GM12878 (cell line): ENCODE measurements at places on chromosomes 11 and 22. TPM values are rescaled to one million over a fixed set of nuclear protein-coding genes. Genes with fewer than 3 reads are reported as not detected.

The A4GALT gene
- 2.6 TPM in 2 replicates for total RNA-seq

The ALG8 gene
- total RNA-seq = 48.4 and 50.6 TPM in 2 replicates

The SCUBE2 gene
- 0.24 and 0.31 TPM in 2 replicates for total RNA-seq

The NCAM1 gene
- 0.13 and 0.23 TPM in 2 replicates for total RNA-seq

The OR52I1 gene
- total RNA-seq = not detected in 2 replicates

The EMSY gene
- total RNA-seq = 14.3 and 17.5 TPM in 2 replicates

The PNPLA3 gene
- total RNA-seq = not detected in 2 replicates

The C11orf65 gene
- total RNA-seq = 0.21 and 0.87 TPM in 2 replicates

The CEP164 gene
- total RNA-seq = 24.7 and 31.2 TPM in 2 replicates

The LRRC75B gene
- total RNA-seq = 0.24 and 0.26 TPM in 2 replicates

The OR51A4 gene
- not detected in 2 replicates for total RNA-seq

The GGTLC3 gene
- not detected in 2 replicates for total RNA-seq

The RRAS2 gene
- total RNA-seq = 51.3 and 52.2 TPM in 2 replicates

DNA sequence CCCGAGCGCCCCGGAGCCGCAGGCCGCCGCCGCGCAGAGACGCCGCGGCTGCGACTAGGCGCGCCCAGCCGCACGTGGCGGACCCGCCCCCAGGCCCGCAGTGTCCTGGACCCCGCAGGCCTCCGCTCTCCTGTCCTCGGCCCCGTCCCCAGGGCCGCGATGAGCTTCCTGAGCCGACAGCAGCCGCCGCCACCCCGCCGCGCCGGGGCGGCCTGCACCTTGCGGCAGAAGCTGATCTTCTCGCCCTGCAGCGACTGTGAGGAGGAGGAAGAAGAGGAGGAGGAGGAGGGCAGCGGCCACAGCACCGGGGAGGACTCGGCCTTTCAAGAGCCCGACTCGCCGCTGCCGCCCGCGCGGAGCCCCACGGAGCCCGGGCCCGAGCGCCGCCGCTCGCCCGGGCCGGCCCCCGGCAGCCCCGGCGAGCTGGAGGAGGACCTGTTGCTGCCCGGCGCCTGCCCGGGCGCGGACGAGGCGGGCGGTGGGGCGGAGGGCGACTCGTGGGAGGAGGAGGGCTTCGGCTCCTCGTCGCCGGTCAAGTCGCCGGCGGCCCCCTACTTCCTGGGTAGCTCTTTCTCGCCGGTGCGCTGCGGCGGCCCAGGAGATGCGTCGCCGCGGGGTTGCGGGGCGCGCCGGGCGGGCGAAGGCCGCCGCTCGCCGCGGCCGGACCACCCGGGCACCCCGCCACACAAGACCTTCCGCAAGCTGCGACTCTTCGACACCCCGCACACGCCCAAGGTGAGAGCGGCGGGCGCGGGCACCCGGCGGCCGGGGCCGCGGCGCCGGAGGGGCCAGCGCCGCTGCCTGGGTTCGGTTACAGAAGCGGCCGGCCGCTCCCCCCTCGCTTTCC lies 528 bp downstream of the WEE1 start:
- peak overlapping the region; percentile 90 for H3K27ac ChIP-seq
- no peaks in the 10 kb centered on the region for H3K27me3 ChIP-seq
- DNase-seq = no peak
- peak overlapping the region; percentile 90 for H3K4me3 ChIP-seq
- no peaks in the 10 kb centered on the region for H3K36me3 ChIP-seq

DNA sequence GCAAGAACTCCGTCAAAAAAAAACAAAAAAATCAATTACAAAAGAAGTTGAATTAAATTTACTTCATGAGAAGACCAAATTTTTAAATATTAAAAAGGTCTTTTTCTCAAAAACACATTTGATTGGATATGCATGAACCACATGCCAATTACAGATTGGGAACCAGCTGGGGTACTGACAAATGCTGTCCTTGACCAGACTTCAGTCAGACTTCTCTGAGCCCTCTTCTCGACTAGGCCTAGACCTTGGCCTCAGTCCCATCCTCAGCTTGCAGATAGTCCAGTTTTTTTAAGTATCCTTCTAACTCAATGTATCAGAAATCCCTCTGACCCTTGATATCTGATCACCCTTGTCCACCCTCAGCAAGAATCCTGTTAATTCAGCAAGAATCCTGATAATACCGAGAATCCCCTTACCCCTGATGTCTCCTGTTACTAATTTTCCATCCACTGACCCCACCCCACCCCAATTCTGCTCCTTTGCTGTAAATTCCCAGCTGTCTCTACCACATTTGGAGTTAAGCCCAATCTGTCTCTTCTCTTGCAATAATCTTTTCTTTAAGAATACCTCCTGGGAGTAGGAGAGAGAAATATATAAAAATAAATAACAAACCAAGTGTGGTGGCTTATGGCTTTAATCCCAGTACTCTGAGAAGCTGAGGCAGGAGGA lies 30.9 kb downstream of the OR4D9 start:
- no peaks in the 10 kb centered on the region for H3K27me3 ChIP-seq
- no peak overlapping the region for H3K27ac ChIP-seq
- H3K4me1 ChIP-seq = no peaks in the 10 kb centered on the region
- no peak overlapping the region for H3K4me3 ChIP-seq
- no peak for DNase-seq

- H3K27ac ChIP-seq = no peak overlapping the region
- no peaks in the 10 kb centered on the region for H3K4me1 ChIP-seq
- H3K4me3 ChIP-seq = no peak overlapping the region
- DNase-seq = no peak
- H3K27me3 ChIP-seq = no peaks in the 10 kb centered on the region; the same call in 1 of the 2 replicates
- no peaks in the 10 kb centered on the region for H3K36me3 ChIP-seq
These were observed 115.9 kb upstream of the TBCEL start for GRCh38 chr11:120907971-120908370.

DNA sequence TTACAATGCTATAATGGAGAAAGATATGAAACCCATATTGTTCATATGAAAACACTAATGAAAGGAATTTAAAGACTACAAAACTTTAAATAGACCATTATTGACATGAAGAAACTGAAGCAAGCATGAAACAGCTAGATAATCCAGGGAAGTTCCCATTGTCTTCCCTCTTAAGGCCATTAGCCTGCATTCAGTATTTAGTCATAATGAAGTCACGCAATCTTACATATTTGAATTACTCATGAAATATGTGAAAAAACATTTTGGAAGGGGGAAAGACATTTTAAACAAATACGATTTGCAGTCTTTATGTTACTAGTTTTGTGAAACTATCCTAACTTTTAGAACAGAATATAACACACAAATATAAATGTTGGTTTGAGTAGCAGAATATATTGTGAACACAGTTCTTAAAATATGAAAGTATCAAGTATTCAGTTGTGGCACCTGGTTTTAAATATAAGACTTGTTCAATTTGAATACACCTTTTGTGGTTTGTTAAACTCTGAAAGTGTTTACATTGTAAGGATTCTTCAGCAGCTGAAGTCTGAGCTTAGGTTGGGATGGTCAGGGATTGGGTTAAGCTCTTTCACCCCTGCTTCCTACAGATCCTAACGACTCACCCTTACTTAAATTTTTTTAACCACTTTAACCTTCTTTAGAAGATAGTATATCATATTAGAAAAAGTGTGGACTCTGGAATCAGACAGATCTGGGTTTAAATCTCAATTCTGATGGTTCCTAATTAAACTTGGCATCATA lies 500.3 kb upstream of the TENM4 start:
- no peak for DNase-seq
- H3K4me3 ChIP-seq = no peak overlapping the region
- H3K4me1 ChIP-seq = no peaks in the 10 kb centered on the region

- H3K4me1 ChIP-seq = peaks cover 11% of the 10 kb centered on the region
- H3K4me3 ChIP-seq = peak overlapping the region; percentile 96
- no peak overlapping the region; the same call in 1 of the 2 replicates for H3K27ac ChIP-seq
- no peaks in the 10 kb centered on the region; the same call in 1 of the 2 replicates for H3K36me3 ChIP-seq
These were observed 2.1 kb downstream of the UBE2L3 start for GRCh38 chr22:21569459-21570170.

DNA sequence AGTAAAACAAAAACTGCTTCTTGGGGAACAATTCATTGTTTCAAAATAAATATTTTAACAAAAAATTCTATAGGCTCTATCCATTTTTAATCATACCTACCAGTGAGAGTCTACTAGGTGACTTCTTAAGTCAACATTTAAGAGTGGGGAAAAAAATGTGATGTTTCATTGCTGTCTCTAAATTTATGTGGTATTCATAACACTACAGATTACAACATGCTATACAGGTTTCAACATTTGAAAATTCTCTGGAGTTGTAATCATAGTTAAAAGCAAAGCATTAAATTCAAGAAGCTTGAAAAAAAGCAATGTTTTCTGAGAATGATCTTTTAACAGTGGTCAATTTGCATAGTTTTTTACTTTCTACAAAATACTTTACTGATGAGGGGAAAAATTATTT lies 18.3 kb downstream of the SBF2 start:
- no peaks in the 10 kb centered on the region for H3K36me3 ChIP-seq
- no peaks in the 10 kb centered on the region for H3K4me1 ChIP-seq
- no peak overlapping the region for H3K4me3 ChIP-seq
- no peak overlapping the region for H3K27ac ChIP-seq

DNA sequence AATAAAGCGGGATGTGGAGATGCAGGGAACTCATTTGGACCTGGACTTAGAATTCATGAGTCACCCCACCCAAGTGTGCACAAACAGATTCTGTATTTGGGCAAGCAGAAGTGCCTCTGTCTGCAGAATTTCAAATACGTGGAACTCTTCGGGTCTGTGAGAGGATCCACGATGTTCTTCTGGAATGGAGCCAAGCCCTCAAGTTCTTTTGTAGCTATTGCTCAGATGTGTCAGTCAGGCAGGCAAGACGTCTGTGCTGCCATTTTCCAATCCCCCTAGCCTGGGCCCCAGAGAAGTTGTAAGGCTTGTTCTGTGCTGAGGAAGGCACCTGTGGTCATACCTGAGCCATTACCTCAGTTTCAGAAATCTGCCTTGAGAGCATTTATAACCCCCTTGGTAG lies 132.8 kb upstream of the RASSF10 start:
- no peaks in the 10 kb centered on the region for H3K36me3 ChIP-seq
- DNase-seq = no peak
- H3K27me3 ChIP-seq = peaks cover 3% of the 10 kb centered on the region; the same call in 1 of the 2 replicates

GRCh38 chr11:63572026-63572688 lies 9.0 kb upstream of the PLAAT2 start:
- H3K4me3 ChIP-seq = no peak overlapping the region
- peaks cover 28% of the 10 kb centered on the region for H3K4me1 ChIP-seq
- 0 out of 2 replicates have a peak overlapping the region, but pooled peaks have one; percentile 6 for H3K27ac ChIP-seq
- no peaks in the 10 kb centered on the region for H3K27me3 ChIP-seq

GRCh38 chr11:3831378-3832239 lies 9.2 kb downstream of the RHOG start:
- no peaks in the 10 kb centered on the region for H3K27me3 ChIP-seq
- H3K4me1 ChIP-seq = peaks cover 29% of the 10 kb centered on the region
- H3K36me3 ChIP-seq = peaks cover 38% of the 10 kb centered on the region
- DNase-seq = no peak
- peak overlapping the region; percentile 15; the same call in 1 of the 2 replicates for H3K27ac ChIP-seq

- H3K36me3 ChIP-seq = peaks cover 9% of the 10 kb centered on the region
- H3K27ac ChIP-seq = no peak overlapping the region
- H3K27me3 ChIP-seq = no peaks in the 10 kb centered on the region
- no peaks in the 10 kb centered on the region for H3K4me1 ChIP-seq
- H3K4me3 ChIP-seq = no peak overlapping the region
These were observed 10.6 kb downstream of the LRRC51 start for GRCh38 chr11:72091292-72091691.

DNA sequence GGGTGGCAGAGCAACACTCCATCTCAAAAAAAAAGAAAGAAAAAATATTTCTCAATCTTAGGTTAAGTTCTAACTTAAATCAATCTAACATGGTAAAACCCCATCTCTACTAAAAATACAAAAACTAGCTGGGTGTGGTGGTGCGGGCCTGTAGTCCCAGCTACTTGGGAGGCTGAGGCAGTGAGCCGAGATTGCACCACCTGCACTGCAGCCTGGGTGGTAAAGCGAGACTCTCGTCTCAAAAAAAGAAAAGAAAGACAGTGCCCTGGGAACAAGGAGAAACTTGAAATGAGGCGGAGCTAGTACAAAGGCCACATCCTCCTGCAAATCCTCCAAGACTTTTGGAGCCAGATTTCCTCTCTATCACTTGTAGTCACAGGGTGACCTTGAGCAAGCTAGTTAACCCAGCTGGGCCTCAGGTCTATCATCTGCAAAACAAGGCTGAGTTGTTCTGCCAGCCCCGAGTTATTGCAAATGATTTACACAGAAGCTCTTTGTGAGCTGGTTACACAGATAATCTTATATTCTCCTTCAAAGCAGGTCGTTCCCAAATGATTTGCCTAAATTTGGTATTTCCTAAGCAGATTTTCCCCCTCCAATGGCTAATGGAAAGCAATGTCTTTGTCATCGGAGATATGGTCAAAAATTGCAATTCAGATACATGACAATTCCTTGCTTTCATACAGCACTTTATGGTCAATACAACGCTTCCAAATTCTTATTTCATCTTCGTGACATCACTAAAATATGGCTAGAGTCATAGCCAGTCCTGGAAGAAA lies 1.9 kb downstream of the ANKRD54 start:
- no peaks in the 10 kb centered on the region for H3K27me3 ChIP-seq
- peaks cover 4% of the 10 kb centered on the region; the same call in 1 of the 2 replicates for H3K36me3 ChIP-seq
- peak overlapping the region; percentile 86 for H3K4me3 ChIP-seq

GRCh38 chr11:116240710-116241109 lies 532.1 kb downstream of the BUD13 start:
- no peaks in the 10 kb centered on the region for H3K36me3 ChIP-seq
- H3K27ac ChIP-seq = no peak overlapping the region
- H3K27me3 ChIP-seq = 0 out of 2 replicates have a peak, but pooled peaks cover 2% of the 10 kb centered on the region
- no peaks in the 10 kb centered on the region for H3K4me1 ChIP-seq
- no peak overlapping the region for H3K4me3 ChIP-seq

DNA sequence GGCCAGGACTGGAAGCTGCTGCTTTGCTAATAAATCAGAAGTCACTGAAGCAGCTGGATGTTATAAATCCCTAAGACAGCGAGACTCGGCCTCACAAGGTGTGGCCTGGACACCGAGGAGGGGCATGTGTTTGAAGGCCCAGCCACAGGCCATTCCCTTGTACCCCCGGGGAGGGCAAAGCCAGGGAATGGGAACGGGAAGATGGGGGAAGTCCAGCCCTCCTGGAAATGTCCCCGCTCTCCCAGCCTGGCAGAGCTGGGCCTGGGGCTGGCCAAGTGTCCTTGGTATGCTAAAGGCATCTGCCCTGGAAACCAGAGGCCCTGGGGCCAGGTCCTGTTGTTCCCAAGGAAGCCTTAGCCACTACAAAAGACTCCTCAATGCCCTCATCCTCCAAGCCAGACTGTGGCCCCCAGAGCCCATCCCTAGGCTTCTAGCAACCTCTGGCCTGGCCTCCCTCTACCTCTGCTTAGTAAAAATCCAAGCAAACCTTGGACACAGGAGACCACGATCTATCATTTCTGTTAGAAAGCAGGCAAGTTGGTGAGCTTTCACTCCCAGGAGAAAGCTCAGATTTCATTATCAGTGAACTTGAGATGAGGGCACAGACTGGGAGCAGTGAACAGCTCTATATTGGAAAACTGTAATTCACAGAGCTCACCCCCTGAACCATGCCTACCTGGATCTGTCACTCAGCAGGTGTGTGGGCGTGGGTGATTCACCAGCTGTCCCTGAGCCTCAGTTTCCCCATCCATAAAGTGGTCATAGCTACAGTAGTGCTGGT lies 11.0 kb downstream of the CHST1 start:
- H3K36me3 ChIP-seq = no peaks in the 10 kb centered on the region
- H3K4me3 ChIP-seq = no peak overlapping the region
- no peak for DNase-seq
- H3K27me3 ChIP-seq = peaks cover 3% of the 10 kb centered on the region; the same call in 1 of the 2 replicates
